Eye (tissue), 1 donor: ENCODE measurements at places on chromosomes 4 and X.

DNA sequence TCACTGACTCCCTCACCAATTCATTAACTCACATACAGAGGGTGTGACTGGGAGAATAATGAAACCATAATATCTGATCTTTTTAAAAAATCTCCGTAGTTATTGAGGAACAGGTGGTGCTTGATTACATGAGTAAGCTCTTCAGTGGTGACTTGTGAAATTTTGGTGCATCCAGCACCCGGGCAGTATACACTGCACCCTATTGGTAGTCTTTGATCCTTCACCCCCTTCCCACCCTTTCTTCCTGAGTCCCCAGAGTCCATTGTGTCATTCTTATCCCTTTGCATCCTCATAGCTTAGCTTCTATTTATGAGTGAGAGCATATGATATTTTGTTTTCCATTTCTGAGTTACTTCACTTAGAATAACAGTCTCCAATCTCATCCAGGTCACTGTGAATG, 1143.8 kb downstream of the PCDH19 start:
- DNase-seq = no peak

GRCh38 chrX:130418740-130419139, 17.0 kb downstream of the RBMX2 start:
- no peak for DNase-seq

DNA sequence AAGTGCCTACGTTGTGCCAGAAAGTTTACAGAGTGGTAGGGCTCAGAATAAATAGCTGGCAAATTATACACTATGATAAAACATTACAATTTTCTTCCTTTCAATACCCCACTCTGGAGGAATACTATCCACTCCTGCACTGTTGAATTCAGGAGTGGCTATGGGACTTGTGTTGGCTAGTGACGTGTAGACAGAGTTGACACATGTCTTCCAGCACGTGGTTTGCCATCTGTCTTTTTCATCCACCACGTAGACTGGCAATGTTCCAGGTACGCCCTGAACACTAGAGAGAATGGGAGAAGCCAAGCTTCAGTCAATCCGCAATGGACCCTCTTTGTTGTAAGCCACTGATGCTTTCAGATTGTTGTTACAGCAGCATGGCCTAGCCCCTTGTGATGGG, 168.8 kb upstream of the RBPJ start:
- DNase-seq = no peak

GRCh38 chr4:123676890-123677229, 280.3 kb downstream of the SPRY1 start:
- DNase-seq = no peak

GRCh38 chrX:132461886-132462285, 27.0 kb downstream of the MBNL3 start:
- DNase-seq = no peak

GRCh38 chrX:34578237-34578636, 78.8 kb downstream of the TMEM47 start:
- DNase-seq = peak; percentile 72

DNA sequence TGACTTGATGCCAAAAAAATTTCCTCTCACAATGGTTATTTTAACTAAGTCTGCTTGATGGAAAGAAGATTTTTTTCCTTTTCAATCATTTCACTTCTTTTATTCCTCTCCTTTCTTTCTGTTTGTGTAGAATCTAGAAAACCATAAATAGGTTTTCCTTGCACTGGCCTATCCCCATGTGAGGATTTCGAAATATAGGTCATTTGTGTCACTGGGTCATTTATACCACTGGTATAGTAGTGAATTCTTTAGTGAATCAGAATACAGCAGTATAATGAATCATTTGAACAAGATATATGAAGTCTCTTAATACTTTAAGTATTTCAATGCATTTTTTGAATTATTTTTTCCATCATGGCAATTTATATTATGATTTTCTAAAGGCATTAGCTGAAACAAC, 26.6 kb downstream of the PCDH7 start:
- DNase-seq = no peak

DNA sequence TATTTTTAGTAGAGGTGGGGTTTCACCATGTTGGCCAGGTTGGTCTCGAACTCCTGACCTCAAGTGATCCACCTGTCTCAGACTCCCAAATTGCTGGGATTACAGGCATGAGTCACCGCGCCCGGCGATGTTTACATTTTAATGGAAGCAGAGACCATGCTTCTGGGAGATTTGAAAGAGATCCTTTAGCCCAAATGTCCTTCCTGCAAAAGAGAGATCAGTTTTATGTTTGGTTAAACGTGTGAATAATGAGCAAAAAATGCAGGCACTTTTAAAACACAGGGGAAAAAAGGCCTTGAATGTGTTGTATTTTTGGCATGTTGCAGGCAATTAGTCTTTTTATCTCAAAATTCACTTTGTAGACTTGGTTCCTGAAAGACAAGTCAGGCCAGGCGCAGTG, 95.8 kb upstream of the ELOVL6 start:
- no peak for DNase-seq

GRCh38 chr4:15327311-15328298, 100.2 kb upstream of the C1QTNF7 start:
- peak; percentile 72 for DNase-seq

DNA sequence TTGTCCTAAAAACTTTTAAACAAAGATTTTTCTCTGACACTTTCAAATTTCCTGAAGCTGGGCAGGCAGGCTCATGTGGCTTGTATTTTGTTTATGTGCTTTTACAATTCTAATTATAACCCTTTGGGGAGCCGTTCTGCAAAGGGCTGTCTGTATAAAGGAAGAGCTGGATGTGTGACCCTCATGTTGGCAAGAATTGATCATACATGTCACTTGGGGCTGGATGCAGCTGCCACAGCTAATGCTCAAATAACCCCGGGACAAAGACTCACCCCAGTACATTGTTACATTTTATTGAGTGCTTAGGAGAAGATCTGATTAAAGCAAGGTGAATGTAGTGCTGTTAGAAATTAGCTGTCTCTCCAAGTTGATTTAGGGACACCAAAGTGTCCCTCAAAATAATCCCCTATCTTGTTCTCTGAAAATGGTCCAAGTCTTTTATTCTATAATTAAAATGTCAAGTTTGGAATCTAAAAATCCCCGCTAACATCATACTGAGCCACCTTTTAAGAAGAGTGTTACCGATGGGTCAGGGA, 13.0 kb upstream of the DAPP1 start:
- DNase-seq = peak; percentile 39

- DNase-seq = no peak
Measured at GRCh38 chr4:120418146-120418545, 351.5 kb upstream of the MAD2L1 start.

- no peak for DNase-seq
Measured at GRCh38 chr4:33133723-33134122, 2413.6 kb downstream of the PCDH7 start.

- DNase-seq = peak; percentile 73
Measured at GRCh38 chr4:170425521-170426143, 335.9 kb upstream of the AADAT start.

- DNase-seq = no peak
Measured at GRCh38 chrX:40391662-40392061, 189.1 kb upstream of the ATP6AP2 start.

DNA sequence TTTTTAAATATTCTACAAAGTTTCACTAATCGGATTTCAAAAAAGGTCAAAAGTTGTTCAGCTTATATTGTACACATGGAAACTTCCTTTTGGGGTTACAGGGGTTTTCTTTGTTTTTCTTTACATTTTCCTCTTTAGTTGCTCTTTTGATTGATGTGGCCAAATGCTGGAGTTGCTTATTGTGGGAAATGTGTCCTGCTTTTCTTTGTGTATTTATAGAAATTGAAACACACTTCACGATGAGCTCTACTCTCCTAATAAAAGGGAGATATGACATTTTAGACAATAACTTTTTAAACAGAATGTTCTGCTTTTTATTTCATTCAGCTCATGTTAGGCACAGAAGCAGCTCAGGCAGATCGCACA, 50.7 kb upstream of the SPRY1 start:
- no peak for DNase-seq

GRCh38 chr4:161992317-161992716, 171.5 kb downstream of the FSTL5 start:
- DNase-seq = no peak

GRCh38 chr4:74941123-74941522, 8.2 kb downstream of the PARM1 start:
- no peak for DNase-seq

- DNase-seq = no peak
Measured at GRCh38 chr4:143599827-143600226, 86.3 kb downstream of the SMARCA5 start.

- no peak for DNase-seq
Measured at GRCh38 chr4:53366301-53366716, 448 bp upstream of the SCFD2 start.

GRCh38 chr4:37679301-37679700, 6.9 kb downstream of the RELL1 start:
- DNase-seq = no peak

GRCh38 chr4:40180356-40180755, 16.5 kb upstream of the RHOH start:
- no peak for DNase-seq

DNA sequence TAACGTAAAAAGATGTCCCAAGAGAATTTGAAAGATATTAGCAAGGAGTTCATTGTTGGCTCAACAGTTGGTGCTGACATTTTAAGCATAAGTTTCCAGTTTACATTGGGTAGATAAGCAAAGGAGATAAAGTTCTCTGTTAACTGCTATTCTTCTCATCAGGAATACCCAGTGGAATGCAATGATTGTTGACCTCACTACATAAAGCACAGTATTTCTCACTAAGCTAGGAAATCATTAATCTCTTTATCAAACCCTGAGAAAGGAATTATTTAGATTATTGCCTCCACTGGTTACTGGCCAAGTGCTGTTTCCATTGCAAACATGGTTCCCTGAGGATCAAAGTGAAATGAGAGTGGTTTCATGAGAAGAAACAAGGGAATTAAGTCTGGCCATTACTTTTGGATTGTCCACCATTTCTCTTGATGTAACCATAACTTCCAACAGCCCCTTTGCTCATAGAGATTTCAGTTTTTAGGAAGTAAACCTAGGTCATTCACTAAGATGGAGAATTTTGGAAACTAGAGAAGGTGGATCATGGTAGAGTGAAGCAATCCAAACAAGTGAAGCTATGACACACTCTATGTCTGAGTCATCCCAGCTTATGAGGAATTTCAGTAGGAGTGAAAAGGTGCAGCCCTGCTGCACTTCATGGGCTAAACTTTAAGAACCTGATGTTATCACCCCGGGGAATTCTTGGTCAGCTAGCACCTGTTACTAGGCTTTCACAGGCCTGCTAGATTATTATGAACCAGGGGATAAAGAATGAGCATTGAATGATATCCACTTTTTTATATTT, 163.4 kb downstream of the AREG start:
- no peak for DNase-seq

DNA sequence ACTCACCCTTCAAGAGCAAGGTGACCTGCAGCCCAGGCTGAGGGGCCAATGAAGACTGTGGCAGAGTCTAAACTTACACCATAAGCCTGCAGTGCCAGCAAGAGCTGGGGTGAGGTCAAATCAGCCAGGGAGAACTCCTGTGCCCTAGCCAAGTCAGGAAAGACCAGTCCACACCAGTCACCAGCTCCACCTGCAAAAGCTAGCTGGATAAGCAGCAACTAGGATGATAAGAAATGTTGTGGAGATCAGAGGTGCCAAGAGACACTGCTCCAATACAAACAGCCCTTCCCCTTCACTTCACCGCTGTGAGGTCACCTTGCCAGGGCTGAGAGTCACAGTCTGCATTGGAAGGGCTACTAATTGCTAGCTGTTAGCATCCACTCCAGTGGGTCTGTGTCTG, 31.3 kb downstream of the NIPAL1 start:
- peak; percentile 8 for DNase-seq

DNA sequence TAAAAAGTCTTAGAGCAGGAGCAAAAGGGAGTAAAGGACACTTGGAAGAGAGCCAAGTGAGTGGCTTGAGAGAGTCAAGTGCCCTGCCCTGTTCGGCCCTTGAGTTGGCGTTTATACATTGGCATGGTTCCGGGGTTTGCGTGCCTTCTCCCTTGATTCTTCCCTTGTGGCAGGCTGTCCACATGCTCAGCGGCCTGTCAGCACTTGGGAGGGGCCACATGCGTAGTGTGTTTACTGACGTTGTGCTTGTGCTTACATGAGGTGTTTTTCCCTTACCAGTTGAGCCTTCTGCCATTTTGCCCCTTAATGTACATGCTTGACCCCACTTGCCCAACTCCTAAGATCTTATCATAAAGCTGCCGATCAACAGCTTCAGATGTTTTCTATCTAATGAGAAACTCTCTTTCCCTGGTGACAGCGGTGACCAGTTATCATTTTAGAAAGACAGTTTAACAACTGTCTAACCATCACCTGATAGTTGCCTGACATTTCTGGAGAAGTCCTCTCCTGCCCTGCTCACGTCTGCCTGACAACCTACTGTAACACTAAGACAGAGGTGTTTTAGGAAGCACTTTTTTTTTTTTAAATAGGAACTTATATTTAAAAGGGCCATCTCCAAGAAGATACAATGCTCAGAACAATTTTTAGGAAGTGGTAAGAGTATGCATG, 49.5 kb upstream of the GC start:
- DNase-seq = no peak

DNA sequence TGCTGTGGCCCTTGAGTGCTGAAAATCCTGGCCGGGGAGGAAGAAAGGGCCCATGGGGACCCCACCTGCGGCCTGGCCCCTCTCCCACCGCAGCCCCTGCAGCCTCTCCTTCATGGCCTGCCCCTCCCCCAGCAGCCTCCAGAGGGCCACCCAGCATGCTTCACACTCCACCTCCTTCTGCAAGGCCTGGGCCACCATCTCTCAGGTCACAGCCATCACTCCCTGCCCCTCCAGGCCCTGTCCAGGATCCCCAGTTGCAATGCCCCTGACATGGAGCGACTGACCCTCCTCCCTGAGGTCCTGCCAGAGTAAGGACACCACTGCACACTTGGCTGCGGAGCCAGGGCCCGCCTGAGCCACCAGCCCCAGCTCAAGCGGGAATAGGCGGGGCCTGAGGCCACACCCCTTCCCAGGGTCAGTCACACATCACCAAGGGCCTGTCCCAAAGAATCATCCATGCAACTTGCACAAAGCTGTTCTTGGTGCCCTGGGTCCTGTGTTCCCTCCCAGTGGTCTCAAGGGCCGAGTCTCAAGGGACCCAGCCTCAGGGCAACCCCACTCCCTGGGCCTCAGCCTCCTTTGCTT, 32.9 kb downstream of the CCNQ start:
- peak; percentile 37 for DNase-seq

- no peak for DNase-seq
Measured at GRCh38 chr4:149513081-149513480, 302.6 kb downstream of the IQCM start.

- DNase-seq = no peak
Measured at GRCh38 chr4:147678106-147678505, 5.9 kb downstream of the PRMT9 start.

DNA sequence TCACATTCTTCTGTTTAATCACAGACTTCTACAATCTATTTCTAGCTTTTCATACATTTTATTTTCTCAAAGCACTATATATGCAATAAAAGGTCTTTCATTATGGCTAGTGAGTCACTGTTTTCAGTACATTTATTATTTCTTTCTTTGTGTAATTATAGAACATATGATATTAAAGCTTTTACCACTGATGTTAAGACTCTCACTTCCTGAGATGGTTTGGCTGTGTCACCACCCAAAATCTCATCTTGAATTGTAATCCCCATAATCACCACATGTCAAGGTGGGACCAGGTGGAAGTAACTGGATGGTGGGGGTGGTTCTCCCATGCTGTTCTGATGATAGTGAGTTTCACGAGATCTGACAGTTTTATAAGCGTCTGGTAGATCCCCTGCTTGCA, 41.9 kb downstream of the UBA6 start:
- no peak for DNase-seq

- no peak for DNase-seq
Measured at GRCh38 chr4:126702747-126703146, 930.0 kb upstream of the INTU start.

GRCh38 chr4:68175562-68176155, 46.0 kb upstream of the TMPRSS11F start:
- peak; percentile 92 for DNase-seq
